ENCODE measurements at places on chromosomes 13 and 19.

- no peak for DNase-seq
Observed at GRCh38 chr13:39257642-39258041, 219.4 kb downstream of the NHLRC3 start.

GRCh38 chr19:36775768-36776167 is 3.2 kb upstream of the ZNF850 start:
- DNase-seq: no peak

GRCh38 chr13:37491661-37492060 is 106.9 kb downstream of the POSTN start:
- DNase-seq: no peak

GRCh38 chr19:5369962-5370367 is 29.4 kb upstream of the PTPRS start:
- DNase-seq: peak; percentile 58

DNA sequence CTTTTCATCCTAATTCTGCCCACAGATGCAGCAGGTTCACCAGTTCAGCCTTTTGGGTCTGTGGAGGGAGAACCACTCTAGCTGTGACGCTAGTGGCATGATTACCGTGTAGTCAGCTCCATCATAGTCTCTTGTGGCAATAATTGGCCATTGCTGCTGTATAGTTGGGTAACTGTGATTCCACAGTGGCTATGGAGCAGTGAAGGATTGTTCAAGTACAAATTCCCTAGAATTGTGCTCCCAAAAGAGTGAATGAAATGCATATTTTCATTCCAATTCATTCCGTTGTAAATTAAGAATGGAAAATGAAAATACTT is 856 bp downstream of the TEX26 start:
- DNase-seq: no peak

- DNase-seq: no peak
Observed at GRCh38 chr19:35352177-35352447, 4.4 kb downstream of the FFAR1 start.

DNA sequence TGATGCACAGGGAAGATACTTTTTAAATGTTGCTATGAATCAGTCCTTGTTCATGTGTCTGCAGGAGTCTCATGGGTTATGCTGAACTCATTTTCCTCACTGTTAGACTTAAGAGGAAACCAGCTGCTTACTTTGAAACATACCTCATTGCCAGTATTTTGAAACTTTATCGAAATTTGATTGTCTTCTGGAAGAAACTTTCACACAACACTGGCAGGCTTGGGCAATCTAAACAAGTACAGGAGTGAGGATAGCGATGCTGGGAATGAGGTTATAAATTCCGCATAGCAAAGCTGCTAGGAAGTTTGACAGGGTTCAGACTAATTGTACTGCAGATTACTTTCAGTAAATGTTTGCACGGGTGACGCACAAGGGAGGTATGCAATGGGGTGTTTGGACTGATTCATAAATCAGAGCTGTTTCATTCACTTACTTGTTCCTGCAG is 245.7 kb downstream of the DNAJC15 start:
- no peak for DNase-seq

GRCh38 chr19:52742516-52742915 is 7.7 kb upstream of the ZNF611 start:
- DNase-seq: no peak

DNA sequence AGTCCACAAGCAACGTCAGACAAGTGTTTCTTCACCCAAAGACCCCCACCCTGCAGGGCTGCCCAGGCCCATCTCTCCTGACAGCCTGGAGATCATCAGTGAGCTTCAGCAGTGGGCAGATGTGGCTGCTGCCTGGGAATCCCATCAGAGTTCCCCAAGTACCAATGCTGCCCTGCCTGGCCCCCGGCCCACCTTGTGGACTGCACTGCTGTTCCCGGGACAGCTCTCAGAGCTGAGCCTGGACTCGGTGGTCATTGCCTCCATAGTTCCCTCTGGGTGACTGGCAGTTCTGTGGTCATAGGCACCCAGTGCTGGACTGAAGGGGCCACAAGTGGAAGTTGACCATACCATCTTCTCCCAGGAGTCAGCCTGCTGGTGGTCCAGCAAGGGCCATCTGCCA is 24.5 kb upstream of the ZNF492 start:
- DNase-seq: no peak

GRCh38 chr13:112940236-112940635 is 28.8 kb upstream of the MCF2L start:
- no peak for DNase-seq
